ENCODE measurements at places on chromosomes 7 and 10.
A peak's percentile ranks its signal among the peaks of the same experiment; 100 is the strongest.

DNA sequence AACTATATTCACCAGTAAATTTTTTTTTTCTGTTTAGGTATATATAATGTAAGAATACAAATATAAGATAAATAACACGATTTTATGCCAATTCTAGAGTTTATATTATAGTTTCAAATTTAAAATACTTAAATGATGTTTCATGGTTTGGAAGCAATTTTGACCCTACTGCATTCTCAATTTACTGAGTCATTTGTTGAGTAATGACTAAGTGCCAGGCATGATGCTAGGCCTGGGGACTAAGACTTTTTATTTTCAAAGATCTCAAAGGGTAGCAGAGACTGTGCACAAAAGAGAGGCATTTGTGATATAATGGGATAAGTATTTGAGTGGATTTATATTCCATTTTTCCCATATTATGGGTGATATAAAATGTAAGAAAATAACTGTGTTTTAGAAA lies 78.9 kb upstream of the SMIM30 start:
- peak; percentile 52 for DNase-seq

DNA sequence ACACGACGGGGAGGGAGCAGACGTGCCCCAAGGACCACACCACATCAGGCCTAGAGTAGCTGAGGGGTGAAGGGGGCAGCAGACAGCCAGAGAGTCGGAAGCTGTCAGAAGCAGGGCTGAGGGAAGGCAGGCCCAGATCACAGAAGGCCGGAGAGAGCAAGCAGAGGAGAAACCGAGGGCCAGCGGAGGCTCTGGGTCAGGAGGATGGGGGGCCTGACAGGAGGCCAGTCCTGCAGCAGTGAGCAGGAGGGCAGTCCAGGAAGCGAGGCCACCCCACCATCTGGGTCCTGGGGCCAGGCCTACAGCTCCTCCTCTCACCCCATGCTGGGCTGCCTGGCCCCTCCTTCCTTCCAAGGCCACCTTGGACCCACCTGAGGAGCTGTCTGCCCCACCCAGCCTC lies 20.3 kb downstream of the SLIT1 start:
- no peak for DNase-seq

DNA sequence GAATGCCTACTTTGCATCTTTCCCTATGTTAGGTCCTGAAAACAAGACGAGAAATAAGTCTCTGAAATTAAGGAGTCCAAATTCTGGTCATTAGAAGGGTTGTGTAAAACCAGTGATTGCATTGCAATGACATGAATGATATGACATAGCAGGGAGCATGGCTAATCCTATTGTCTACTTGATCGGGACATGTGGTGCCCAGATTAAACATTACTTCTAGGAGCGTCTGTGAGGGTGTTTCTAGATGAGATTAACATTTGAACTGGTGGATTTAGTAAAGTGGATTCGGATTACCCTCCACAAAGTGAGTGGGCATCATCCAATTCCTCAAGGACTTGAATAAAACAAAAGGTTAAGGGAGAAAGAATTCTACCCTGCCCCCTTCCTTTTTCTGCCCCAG lies 434.9 kb upstream of the KLF6 start:
- no peak for DNase-seq

DNA sequence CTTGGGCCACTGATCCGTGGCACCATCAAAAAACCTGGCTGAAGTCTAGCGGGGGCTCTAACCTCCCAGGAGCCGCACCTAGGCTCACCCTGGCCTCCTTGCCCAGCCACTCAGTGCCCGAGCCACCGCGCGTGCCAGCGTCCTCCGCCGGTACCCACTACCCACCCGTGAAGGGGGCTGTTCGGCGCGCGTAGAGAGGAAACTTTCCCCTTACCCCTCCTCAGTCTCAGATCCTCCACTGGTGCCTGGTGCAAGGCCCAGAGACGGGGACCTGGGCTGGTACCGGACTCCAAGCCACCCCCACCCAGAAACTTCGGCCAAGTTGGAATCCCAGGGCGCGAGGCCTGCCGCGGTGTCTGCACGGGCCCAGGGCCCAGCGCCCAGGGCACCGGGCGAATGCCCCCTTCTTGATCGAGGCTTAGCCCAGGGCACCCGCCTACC lies 3.5 kb upstream of the EBF3 start:
- DNase-seq: no peak

- no peak for DNase-seq
These were observed 57.5 kb downstream of the CPED1 start for GRCh38 chr7:121046009-121046408.

DNA sequence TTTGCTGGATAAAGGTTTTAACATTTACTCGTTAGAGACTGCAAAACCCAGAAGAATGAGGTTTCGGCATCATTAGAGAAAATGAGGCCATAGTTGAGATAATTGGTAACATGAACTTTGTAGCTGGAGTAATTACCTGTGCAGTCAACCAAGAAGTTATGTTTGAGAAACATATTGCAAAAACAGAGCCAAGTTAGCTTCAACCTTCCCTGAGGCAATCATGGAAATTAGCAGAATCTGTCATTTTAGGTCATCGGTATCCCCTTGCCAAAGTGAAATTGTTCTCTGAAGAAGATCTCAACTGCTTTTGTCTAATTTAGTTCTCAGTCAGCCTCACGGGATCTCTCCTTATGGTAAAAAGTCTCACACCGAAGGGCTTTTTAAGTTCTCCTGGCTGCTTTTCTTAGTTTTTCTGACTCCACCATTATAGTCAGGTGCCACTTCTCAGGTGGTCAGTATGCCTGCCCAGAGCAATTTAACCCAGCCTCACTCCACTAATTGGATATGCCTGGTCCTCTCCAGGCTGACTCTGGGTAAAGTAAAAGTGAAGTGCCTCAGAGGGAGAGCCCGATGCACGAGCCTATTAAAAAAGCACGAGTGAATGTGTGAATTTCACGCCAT lies 52.5 kb downstream of the NRCAM start:
- no peak for DNase-seq

- DNase-seq: no peak
These were observed 33.2 kb downstream of the BNIP3 start for GRCh38 chr10:131948501-131948900.

DNA sequence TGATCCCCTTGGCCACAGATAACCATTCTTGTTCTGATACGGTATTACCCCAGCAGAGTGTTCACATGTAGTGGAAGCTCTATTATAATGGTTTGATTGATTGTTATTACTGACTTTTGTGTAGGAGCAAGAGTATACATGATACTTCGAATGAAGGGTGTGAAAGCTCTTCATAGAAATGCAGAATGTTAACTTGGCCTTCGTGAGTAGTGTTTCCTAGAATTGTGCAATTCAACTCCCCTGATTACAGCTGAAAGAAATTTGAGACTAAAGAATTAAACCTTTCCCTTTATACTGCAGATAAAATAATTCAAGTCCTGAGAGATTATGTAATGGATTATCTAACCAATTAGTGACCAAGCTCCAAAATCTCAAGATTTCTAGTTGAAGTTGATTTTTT lies 38.2 kb downstream of the MKLN1 start:
- DNase-seq: no peak

- DNase-seq: no peak
These were observed 3.5 kb downstream of the FOXP2 start for GRCh38 chr7:114418117-114418516.

DNA sequence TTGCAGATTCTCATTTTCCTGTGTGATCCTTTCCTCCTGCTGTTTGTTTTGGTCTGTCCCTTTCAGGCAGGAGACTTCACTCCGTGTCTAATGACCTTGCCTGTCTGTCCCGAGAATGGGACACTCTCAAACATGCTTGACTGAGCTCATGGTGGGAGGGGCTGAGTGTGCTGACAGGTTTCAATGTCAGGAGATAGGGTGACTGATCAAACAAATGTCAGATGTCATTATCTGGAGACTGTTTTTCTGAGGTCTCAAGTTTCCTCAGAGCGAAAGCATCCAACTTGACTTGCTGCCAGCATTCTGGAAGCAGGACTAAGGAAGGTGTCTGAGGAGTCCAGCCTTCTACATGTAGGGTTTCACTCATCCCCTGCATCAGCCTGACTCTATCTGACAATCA lies 228.8 kb upstream of the KIAA1217 start:
- DNase-seq: no peak

GRCh38 chr7:101419831-101420230 lies 57.2 kb downstream of the COL26A1 start:
- no peak for DNase-seq

DNA sequence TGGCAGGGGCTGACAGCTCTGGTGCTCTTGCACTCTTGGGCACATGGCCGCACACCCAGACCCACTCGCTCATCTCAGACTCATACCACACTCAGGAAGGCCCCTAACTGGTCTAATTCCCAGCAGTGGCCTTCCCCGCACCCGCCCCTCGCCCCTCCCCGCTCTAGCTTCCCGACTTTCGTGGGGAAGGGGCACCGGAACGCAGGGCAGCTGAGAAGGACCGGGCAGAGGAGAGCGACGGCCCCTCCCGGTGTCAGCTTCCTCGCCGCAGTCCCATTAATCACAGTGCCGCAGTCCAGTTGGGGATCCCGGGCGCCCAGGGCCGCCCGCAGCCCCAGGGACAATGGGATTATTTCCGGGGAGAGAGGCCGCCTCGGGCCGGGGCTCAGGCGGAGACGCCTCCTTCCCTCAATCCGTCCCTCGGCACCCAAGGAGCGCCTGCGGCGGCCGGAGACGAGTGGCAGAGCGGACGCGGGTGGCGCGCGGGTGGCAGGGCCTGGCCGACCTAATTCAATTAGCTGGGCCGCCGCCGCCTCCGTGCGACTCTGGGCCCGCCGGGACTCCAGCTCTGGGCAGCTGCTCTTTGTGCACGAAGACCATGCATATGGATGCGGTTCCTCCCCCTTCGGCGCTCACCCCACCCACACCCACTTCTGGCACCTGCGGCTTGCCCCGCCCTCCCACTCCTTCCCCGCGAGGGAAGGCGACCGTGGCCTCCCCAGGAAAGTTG lies 7.8 kb upstream of the TLX1 start:
- no peak for DNase-seq

GRCh38 chr10:132061465-132061864 lies 4.3 kb upstream of the JAKMIP3 start:
- no peak for DNase-seq

DNA sequence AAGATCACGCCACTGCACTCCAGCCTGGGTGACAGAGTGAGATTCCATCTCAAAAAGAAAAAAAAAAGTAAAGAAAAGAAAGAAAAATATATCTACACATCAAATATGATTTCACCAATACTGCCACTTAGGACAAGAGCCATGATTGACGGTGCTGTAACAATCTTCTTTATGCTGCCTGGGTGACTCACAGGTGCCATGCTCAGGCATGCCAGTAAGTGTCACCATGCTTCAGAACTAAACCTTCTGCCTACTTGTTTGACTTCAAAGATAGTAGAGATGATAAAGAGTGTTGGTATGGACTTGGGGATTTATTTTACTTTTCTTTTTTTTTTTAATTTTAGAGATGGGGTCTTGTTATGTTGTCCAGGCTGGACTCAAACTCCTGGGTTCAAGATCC lies 33.6 kb upstream of the DNMBP start:
- DNase-seq: no peak

DNA sequence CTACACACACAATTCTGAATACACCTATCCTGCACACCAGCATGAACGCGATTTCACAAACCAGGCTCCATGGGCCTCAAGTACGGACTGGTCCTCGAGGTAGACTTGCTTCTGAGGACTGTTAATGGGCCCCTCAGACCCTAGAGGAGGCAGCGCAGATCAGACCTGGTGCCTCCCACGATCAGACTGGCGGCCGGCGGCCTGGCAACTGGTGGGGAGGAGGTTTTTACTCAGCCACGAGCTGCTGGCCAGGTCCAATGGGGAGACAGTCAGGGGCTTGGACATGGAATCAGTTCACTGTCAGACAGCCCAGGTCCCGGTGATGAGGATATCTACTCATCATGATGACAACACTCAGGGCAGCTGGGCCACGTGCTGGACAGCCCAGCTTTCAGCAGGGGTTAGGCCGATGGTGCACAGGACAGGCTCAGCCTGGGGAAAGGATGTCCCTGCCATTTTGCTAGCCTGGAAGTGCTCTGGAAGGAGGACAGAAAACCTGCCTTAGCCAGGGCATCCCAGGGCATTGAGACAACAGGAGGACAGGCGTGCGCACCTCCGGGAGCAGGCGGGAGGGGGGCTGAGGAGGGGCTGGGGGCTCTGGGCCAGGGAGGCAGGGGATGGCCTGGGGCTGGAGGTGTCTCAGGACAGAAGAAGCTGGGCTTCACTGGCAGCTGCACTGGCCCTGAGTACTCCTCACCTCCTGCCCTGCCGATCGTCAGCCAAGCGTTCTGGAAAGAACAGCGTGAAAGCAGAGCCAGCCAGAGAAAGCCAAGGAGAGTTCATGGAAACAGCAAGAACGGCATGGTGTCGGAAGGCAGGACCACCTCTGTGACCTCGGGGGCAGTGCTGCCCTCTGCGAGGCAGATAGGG lies 48.0 kb upstream of the RASGEF1A start:
- no peak for DNase-seq

- peak; percentile 42 for DNase-seq
These were observed 32.9 kb upstream of the ANKRD2 start for GRCh38 chr10:97539523-97540200.

DNA sequence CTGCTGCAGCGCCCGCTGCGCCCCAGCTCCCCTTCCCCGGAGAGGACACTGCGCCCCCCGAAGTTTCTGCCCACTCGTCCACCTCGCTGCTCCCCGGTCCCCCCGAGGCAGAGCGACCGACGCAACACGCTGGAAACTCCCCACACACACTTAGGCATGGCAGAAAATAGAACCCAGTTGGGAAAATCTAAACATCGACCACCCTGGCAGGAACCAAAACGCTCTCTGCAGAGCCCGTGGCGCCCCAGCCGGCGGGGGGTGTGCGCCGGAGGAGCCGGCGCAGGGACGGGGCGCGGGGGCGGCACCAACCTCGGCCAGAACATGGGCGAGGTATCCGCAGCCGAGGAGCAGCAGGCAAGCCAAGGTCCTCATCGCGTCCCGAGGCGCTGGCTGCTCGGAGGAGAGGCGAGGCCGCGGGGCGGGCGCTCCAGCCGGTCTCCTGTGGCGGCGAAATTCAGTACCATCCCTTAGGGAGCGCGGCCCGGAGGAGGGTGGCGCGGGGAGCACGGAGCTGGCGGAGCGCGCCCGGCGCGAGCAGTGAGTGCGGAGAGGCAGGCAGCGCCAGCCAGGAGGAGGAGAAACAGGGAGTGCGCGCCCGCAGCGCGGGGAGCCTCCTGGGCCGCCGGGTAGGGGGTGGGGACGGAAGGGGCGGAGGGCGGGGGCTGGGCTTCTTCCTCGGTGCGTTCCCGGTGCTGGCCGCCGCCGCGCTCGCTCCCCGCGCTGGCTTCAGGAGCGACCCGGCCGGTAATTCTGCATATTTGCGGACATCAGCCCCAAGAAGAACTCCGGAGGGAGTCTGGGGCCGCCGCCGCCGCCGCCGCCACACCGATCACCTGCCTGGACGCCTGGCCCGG lies 789 bp downstream of the PDGFA start:
- DNase-seq: no peak

GRCh38 chr7:5436003-5436678 lies 12.5 kb upstream of the TNRC18 start:
- DNase-seq: no peak

DNA sequence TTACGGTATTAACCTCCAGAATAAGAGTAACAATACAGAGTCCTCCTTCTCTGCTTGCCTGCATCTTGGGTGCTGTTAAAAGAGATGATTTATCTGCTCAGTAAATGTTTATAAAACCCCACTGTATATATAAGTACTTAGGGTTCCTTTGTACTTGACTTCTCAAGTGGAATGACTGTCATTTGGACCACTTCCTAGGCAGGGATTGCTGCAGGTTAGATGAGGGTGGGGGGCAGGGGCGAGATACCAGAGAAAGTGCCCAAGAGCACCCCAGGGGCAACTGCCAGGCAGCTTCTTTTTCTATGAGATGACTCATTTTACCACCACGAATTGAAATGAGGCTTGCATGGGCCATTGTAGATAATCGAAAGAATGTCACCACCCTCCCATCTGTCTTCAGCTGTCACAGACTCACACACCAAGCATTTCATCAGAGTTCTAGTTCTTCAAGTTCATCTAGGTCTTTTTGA lies 421.9 kb upstream of the GALNT17 start:
- peak; percentile 53 for DNase-seq
